ENCODE measurements at places on chromosomes 3 and 15.

DNA sequence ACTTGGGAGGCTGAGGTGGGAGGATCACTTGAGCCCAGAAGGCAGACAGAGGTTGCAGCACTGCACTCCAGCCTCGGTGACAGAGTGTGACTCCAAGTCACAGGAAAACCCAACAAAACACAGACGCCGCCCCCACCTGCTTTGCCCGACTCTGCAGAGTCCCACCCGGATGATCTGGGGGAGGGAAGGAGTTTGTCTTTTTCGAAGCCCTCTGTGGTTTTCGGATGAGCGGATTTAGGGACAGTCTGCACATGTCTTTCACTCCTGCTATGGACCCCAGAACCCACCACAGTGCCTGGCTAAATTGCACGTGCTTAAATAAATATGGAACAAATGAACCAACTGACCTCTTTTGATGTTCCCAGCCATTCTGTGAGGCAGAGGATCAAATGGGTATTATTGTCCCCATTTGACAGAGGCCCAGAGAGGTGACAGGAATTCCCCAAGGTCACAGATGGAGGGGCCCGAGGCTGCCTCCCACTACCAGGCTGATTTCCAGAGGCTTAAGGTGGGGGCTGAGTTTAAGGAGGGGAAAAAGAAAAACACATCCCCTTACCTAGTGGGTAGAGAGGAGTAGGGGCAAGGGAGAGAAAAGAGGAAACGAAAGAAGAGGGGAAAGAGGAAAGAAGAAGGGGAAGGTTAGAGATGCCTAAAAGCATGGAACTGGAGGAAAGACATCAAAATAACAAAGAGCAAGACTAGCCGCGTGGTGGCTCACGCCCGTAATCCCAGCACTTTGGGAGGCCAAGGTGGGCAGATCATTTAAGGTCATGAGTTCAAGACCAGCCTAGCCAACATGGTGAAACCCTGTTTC, 59.4 kb upstream of the TFRC start:
- no peak for DNase-seq

DNA sequence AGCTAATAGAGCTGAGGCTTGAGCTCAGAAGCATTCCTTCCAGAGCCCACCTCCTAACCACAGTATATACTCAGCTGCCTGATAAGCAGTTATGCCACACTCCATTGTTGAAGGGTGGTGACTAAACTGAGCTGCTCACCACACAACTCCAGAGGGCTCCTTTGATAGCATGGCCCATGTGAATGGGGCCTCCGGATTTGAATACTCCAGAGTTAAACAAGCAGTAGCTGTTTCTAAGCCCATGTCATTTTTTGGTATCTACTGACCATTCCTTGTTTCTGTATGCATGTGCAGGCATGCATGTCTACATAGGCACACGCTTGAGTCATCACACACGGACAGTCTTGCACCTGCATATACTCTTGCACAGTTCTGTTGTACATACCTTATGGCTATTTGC, 28.9 kb downstream of the IGSF10 start:
- no peak for DNase-seq

DNA sequence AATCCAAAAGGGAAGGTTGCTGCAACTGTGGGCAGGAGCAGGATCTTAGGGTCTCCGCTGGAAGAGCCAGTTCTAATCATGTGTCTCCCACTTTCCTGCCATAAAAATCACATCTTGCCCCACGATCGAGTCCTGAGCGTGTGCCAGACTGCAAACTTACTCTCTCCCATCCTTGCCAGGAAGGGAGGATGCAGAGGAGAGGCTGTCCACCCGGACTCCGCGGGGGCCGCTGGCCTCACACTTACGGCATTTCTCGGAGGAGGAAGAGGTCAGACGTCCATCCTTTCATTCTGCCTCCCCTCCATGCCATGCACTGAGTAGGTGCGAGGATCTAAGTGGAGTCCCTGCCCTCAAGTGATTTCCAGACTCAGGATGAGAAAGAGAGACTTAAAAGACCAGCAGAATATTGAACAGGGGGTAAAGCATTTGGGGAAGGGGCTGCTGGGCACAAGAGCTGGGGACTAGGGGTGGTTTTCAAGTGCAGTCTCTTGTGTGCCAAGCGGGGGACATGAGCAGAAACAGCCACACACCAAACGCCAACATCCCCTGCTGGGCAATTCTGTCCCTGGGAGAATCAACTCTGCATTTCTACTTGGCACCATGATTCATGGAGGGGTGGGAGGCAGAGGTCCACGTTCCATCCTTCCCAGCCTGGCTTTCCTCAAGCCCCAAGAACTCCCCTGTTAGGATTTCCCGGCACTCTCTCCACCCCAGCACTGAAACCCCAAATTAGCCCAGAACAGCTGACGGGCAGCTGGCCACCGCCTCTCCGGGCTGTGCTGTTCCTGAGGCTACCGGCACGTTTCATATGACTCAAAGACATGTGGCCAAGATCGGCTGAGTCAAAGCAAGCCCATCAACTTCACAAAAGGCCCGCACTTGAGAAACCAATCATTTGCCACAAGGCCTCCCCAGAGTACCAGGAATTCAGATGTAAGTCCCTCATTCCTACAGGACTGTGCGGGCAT, 11.6 kb downstream of the OXTR start:
- DNase-seq: no peak

GRCh38 chr3:51396401-51396800, 5.3 kb downstream of the RBM15B start:
- DNase-seq: no peak

GRCh38 chr3:112116748-112117186, 16.3 kb downstream of the GCSAM start:
- DNase-seq: no peak

GRCh38 chr15:45333550-45333949, 44.8 kb downstream of the GATM start:
- DNase-seq: no peak

DNA sequence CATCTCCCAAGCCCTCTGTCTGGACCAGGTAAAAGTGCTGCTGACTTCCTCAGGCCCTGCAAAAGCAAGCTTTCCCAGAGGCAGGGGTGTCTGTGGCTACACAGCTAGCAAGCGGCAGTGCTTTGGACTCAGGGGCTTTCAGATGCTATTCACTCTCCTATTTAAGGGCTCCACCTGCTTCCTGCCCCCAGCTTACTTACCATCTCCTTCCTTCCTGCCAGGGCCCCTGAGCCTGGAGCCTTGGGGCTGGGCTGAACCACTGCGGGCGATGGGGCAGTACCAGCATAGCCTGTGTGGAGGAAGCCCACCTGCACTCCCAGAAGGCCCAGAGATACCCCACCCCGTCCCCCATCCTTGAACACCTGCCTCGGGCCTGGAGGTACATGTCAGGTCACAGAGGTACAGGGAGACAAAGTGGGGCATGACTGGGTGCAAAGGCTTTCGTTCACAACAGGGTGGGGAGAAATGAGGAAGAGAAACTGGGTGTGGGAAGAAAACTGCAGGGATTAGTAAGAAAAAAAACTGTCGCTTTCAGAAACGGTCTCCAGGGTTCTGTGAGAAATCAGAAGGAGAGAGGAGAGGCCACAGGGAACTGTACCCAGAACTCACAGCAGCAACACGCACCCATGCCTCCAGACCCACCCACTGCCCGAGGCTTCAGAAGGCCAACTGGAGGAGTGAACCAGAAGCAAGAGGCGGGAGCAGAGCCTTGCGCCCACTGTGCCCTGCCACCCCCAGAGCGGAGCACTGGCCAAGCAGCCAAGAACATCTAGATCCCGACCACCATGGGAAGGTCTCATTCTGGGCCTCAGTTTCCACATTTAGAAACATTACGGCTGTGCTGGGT, 49.5 kb downstream of the CCDC12 start:
- no peak for DNase-seq

- DNase-seq: no peak
Measured at GRCh38 chr3:56629047-56629446, 54.0 kb downstream of the TASOR start.

DNA sequence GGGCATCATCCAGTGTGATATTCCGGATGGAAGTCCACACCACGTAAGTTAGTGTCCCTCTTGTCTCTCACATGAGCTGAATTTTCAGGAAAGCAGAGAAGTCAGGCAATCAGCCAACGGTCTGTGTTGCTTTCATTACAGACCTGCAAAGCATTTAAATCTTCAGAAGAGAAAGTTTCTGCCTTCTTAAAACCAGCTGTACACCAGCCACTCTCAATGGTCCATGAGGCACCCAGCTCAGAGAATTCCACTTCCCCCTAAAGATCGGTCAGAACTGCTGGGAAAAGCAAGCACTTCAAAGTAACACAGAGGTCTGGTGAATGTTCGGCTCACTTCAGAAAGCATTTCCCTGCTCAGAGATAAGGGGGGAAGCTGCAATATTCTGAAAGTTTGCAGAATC, 903.7 kb downstream of the EPHA3 start:
- no peak for DNase-seq

- DNase-seq: no peak
Measured at GRCh38 chr15:19987389-19988048, 554.1 kb downstream of the GOLGA6L6 start.

DNA sequence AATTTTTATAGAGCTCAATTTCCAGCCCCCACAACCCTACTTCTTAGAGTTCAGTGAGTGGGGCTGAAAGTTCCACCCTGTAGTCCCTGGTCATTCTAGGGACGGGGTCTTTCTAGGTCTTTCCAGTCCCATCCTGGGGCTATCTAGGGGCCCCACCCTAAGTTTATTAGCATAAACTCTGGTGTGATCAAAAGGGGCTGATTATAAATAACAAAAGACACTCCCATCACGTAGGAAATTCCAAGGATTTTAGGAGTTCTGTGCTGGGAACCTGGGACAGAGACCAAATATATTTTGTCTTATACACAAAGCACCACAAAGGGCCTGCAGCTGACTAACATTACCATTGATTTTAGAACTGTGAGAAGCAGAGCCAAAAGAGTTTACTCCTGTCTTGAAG, 41.9 kb downstream of the RAD54L2 start:
- no peak for DNase-seq

- DNase-seq: no peak
Measured at GRCh38 chr15:50252556-50252955, 13.0 kb downstream of the HDC start.

DNA sequence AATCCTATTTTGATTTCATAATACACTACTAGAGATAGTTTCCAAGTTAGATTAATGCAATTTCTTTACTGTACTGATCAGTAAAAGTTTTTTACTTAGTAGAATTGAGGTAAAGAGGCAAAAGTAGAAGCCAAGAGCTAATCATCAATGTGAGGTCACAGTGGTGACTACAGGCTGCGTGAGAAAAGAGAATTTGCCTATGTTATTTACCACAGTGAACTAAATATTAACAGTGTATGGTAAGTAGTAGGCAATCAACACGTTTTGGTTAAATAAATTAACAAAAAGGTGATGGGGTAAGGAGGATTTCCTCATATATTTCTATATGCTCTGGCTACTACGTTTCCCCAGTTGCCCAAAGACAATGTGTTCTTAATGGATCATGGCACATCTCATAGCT, 202.2 kb upstream of the CMC1 start:
- no peak for DNase-seq

- no peak for DNase-seq
Measured at GRCh38 chr3:188148318-188148717, 5.6 kb upstream of the LPP start.

- DNase-seq: peak; percentile 87
Measured at GRCh38 chr3:50316657-50317242, 5.8 kb downstream of the HYAL2 start.

DNA sequence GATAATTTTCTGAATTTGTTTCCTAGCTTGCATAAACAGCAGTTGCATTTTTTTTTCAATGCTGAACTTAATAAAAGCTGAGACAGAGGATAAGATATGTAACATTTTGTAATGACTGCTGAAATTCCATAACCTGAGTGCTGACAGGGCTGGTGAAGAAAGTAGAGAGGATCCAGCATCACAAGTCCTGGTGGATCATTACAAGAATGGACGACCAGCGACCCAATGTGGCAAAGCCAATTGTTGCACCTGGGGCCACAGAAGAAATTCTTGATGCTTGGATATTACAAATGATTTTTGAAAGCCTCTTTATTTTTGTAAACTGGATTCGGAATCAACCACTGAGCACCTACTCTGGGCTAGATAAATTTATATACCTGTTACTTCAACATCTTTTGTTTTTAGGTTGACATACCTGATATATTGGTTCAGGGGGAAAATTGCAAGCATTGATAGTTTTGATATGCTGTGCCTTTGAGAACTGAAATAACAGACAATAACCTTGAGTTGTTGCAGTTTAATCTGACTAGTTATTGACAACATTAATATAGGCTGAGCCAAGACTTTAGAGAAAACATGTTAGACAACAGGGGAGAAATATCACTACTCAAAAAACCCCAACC, 3.9 kb upstream of the ACTL6A start:
- peak; percentile 65 for DNase-seq

- DNase-seq: no peak
Measured at GRCh38 chr3:19432669-19433068, 284.4 kb downstream of the KCNH8 start.

DNA sequence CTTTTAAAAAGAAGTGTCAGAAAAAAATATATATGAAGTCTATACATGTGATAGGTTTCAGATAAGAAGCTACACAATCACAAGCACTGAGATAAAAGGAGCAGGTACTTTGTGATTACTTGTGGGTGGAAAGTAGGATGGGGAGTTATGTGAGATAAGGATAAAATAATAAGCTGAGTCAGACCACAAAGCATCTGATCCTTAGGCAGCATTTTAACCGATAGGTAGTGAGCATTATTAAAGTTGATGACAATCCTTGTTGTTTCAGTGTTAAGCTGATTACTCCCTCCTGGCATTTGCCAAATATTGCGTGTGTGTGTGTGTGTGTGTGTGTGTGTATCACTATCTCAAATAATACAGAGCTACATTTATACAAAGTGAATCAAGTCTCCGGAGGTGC, 483.1 kb downstream of the NAALADL2 start:
- DNase-seq: no peak

GRCh38 chr15:27742751-27743477, 356.2 kb downstream of the OCA2 start:
- no peak for DNase-seq

GRCh38 chr3:143321058-143321769, 201.6 kb downstream of the CHST2 start:
- no peak for DNase-seq

DNA sequence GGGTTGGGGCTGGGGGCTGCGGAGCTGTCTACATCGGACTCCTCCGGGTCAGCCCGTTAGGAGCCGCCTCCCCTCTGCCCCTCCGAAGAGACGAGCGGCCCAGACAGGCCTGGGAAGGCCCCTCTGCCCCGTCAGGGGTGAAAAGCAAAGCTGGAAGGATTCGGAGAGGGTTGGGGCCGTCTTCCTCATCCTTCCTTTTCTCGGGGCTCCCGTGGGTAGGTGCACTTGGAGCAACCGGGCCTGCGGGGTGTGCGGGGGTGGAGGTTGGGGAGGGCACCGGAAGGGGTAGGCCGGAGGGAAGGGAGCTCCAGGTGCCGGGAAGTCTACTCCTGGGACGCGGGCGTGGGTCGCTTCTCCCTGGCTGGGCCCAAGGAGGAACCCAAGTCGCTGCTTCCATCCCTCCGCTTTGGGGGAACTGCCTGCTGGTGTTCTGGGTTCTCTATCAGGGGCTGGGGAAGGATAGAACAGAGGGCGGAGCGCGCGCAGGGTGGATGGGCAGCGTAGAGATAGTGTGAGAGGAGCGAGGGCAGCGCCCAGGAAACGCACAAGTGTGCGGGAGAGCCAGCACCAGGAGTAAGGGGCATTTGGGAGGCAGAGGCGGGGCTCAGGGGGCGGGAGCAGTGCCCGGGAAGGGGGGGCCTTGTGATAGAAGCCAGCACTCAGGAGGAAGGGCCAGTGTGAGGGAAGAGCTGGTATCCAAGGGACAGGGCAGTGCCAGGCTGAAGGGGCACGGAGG, 590 bp downstream of the POLR2H start:
- DNase-seq: no peak

All from ureter (tissue), 1 donor.